ENCODE measurements at places on chromosomes 12 and 14.

- DNase-seq: no peak
Observed at GRCh38 chr12:19036673-19037357, 92.7 kb upstream of the PLEKHA5 start.

DNA sequence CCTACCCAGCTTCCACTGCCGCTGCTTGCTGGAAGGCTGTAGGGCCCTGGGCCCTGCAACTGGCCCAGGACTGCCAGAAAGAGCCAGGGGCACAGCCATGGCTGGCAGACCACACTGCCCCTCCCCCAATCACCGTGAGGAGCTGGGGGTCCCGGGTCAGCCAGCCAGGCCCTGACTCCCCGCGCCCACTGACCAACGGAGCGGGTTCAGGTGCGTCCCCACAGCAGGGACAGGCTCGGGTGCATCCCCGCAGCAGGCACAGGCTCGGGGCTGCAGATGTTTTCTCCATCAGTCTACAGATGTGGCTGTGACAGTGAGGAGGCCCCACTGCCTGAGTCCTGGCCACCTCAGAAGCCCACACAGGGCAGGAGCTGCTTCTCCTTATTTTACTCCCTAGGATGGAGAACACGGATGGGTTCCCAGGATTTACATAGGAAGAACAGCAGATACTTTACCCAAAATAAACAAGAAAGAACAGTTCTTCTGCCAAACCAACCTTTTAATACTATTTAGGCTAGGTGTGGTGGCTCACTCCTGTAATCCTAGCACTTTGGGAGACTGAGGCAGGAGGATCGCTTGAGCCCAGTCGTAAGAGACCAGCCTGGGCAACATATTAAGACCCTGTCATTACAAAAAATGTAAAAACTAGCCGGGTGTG lies 61.1 kb downstream of the TESC start:
- DNase-seq: no peak

- peak; percentile 73 for DNase-seq
Observed at GRCh38 chr12:111599453-111600204, 514 bp upstream of the ATXN2 start.

DNA sequence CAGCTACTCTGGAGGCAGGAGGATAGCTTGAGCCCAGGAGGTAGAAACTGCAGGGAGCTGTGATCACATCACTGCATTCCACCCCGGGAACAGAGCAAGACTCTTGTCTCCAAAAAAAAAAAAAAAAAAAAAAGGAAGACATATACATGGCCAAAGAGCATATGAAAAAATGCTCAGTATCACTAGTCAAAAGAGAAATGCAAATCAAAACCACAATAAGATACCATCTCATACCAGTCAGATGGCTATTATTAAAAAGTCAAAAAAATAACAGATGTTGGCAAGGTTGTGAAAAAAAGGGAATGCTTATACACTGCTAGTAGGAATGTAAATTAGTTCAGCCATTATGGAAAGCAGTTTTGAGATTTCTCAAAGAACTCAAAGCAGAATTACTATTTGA lies 174.8 kb upstream of the ATF7IP start:
- no peak for DNase-seq

DNA sequence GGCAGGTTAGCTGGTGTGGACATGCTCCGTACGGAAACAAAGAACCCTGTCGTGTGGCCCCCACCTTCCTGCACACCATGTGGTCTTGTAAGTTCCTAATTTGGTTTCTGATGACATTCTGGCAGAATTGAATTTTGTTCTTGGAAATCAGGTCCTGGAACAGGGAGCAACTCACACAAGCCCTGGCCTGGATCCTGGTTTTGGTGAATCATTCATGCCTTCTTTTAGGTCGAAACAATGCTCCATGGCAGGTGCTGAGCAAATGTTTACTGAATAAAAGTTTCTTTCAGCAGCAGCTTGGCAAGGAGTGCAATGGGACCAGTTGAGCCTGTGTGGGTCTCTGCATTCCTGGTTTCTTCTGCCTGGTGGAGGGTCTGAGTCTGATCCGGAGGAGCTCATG lies 978.4 kb downstream of the BCL11B start:
- DNase-seq: no peak

- DNase-seq: no peak
Observed at GRCh38 chr12:68521321-68521839, 89.3 kb upstream of the RAP1B start.

DNA sequence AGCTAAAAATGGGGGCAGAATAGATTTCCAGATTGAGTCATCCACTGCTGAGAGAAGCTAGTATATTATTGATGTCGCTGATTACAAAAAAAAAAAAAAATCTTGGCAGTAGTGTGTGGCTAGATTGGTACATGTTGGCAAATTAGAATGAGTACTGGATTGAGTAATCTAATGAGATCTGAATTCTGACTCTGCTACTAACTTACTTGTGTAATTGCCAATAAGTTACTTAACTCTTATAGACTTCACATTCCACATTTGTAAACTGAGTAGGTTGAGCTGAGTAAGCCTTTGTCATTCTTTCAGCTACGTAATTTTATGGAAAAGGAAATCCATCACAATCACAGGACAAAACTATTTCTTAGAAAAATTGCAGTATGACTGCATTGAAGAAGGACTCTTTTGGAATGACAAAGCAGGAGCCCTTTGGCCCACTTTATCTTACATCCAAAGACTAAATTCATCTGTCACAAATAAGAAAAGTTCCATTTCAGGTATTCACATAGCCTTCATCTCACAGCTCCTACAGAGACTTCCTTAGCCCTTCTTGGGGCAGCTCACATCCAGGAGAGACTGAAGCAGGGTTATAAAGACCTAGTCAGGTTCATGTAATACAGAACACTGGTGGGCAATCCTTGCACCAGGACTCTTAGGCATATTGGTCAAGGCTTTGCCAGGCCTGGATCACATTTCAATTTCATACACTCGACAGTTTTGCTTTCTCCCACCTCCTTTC lies 197.3 kb upstream of the CPNE8 start:
- no peak for DNase-seq

DNA sequence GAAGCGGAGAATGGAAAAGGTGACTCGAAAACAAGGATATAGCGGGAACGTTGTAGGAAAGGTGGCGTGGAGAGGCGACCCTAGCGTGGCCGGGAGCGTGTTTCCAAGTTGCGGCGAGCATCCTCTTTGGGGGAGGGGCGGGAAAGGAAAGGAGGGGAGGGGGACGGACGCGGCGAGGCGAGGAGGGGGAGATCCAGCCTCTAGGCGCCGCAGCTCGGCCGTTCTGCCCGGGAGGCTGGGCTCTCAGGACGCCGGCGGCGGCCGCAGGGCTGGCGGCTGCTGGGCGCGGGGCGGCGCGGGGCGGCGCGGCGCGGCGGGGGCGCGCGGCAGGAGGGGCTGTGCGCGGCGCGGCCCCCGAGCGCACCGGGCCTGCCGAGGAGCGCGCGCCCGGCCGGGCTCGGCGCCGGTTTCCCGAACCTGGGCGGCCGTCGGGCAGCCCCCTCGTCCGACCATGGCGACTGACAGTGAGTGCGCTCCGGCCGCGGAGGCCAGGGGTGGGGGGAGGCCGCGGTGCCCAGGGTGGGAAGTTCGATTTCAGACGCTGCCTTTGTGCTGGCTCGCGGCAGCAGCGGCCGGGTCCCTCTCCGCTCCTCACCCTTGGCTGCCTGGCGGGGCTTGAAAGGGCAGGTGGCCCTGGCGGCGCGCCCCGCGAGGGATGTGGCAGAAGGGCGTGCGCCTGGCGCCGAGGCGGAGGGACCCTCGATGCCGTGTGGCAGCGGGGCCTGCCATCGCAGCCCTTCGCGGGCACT lies 50.3 kb downstream of the SNAPC1 start:
- DNase-seq: no peak

DNA sequence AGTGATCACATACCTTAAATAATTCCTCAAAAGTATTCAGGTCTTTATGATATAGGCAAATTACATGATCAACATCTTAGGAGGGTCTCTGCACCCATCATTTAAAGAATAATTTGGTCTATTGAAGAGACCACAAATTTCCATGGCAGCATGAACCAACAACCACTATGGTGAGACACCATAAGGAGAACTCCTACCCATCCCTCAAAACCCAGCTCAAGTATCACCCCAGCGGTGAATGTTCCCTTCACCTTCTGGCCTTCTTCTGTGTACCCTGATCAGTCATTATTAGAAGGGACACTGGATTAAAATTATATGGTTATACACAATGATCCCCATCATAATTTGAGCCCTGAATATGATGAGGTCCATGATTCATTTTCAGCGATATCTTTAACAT lies 81.5 kb downstream of the DICER1 start:
- no peak for DNase-seq

- no peak for DNase-seq
Observed at GRCh38 chr12:65695113-65695865, 129.0 kb upstream of the HMGA2 start.

- DNase-seq: no peak
Observed at GRCh38 chr14:101001311-101002069, 98.0 kb upstream of the RTL1 start.

- DNase-seq: no peak
Observed at GRCh38 chr12:27488479-27488878, 35.5 kb upstream of the PPFIBP1 start.

- DNase-seq: no peak
Observed at GRCh38 chr14:90871605-90872233, 55.5 kb upstream of the TTC7B start.

DNA sequence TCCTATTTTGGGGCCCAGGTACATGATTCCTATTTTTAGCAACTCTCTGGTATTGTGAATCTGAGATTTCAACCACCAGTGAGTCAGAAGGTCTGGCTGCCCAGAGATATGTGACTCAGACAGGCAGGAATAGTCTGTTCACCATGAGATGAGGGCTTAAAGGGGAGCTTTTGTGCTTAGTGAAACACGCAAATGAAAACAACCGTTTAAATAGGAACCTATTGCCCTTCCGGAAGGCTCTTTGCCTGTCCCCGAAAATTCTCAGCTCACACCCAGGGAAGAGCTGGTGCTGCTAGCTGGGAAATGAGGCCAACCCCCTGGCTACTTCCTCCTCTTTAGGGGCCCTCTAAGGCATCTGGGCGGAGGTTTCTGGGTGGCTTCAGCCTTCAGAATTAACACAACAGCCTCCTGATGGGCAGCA lies 283.6 kb downstream of the CACNA1C start:
- DNase-seq: no peak

- DNase-seq: no peak
Observed at GRCh38 chr14:94816113-94816512, 46.2 kb upstream of the GSC start.

DNA sequence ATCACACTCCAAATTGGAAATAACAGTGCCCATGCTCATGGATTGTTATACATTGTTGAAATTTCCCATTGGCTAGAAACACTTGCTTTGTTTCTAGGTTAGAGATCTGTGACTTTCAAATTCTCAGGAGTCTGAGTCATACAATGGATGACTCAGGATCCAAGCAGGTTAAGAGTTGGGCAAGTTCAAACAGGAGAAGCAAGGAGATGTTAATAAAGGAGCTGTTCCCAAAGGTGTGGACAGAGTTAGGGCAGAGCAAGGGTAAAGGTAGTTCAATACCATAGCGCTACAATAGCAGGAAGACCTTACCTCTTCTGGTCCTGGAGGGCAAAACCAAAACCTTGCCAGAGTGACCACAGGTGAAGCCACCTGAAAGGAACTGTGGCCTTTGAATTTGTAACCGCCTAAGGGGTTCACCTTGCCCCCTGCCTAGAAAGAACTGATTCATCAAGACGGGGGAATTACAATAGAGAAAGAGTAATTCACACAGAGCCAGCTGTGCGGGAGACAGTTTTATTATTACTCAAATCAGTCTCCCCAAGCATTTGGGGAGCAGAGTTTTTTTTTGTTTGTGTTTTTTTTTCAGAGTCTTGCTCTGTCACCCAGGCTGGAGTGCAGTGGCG lies 4.2 kb upstream of the AMN1 start:
- no peak for DNase-seq

GRCh38 chr14:88078525-88078924 lies 73.6 kb downstream of the GPR65 start:
- DNase-seq: no peak

- DNase-seq: no peak
Observed at GRCh38 chr14:90603841-90604240, 207.0 kb downstream of the CALM1 start.

GRCh38 chr14:73859145-73859544 lies 7.5 kb downstream of the PTGR2 start:
- DNase-seq: no peak

GRCh38 chr12:19373586-19373985 lies 65.7 kb upstream of the AEBP2 start:
- no peak for DNase-seq

DNA sequence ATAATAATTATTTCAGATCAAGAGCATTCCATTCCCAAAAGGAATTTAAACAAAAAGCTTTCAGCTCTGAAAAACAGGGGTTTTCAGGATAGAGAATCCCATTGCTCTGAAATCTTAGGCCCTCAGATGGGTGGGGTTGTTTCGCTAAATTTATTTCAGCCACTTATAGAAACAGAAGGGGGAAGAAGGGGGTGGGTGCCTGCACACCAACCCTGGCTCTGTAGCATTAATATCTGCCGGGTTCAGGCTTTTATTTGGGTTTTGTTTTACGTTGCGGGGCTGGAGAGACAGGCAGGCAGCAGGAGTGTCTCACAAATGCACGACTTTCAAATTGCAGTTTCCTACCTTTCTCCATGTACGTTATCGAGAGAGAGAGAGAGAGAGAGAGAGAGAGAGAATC lies 12.5 kb upstream of the ZFP36L1 start:
- DNase-seq: no peak

DNA sequence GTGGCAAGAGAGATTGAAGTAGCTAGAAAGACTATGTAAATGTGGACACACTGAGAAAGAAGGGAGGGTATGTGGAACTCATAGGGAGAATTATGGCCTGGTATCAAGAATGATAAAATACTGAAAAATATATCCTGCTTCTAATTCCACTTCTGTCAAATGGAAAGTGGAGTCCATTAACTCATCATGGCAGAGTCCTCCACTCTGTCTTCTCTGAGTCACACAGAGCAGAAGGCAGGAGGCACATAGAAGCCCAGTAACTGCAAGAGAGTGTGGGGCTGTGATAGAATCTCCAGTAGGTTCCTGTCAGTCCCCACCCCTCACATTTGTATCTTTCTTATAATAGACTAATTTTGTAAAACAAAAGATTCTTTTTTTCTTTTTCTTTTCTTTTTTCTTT lies 223.7 kb downstream of the AKAP6 start:
- DNase-seq: no peak

GRCh38 chr12:121812921-121813896 lies 9.4 kb downstream of the SETD1B start:
- DNase-seq: no peak

GRCh38 chr14:67436006-67436866 lies 24.3 kb upstream of the PLEK2 start:
- no peak for DNase-seq

- DNase-seq: no peak
Observed at GRCh38 chr14:102474934-102475333, 34.6 kb downstream of the ANKRD9 start.
